ENCODE measurements at places on chromosomes 4 and X.

DNA sequence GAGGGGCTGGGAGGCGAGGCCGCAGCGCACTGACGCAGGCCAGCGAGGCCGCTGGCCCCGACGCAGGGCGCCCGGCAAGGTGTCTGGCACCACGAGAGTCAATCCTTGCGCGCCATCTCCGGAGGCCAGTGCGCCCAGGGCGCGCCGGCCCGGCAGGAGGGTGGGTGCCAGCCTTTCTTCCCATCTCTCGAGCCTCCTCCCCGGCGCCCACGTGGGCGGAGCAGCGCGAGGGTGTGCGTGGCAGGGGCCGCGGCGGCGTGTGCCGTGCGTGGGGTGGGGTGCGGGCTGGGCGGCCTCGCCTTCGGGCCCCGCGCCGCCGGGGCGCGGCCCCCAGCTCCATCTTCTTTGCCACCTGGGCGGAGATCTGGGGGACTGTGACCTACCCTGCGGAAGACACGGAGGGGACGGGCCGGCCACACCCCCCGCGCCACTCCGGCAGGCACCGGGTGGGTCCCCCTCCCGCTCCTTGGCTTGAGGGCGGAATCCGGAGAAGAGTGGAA is 877 bp downstream of the JAKMIP1 start:
- DNase-seq = no peak

GRCh38 chr4:174274436-174274835 is 9.0 kb downstream of the FBXO8 start:
- DNase-seq = no peak

DNA sequence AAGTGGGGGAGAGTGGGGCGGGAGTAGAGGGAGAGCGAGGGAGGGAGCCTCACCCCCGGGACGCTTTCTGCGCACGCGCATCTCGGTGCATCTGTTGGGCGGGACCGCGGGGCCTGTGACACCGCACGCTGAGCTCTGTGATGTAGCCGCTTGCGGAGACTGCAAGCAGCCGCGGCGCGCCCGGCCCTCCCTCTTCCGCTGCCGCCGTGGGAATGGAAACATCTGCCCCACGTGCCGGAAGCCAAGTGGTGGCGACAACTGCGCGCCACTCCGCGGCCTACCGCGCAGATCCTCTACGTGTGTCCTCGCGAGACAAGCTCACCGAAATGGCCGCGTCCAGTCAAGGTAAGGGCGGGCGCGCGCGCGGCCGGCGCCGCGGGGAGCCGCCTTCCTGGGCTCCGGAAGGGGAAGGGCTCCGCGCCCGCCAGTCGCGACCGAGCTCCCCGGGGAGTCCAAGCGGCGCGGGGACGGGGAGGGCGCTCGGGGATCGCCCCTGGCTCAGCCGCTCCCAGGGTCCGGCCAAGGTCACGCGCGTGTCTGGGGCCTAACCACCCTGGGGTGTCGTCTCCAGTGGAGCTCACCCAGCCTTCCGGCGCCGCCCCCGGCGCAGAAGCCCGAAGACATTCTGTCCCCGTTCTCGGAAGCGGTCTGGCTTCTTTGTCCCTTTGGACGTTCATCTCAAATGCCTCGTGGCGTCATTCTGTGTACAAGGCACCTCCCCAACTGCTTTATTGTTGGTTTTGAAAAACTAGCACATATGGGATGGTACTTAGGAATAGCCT is at the start of gene FUNDC2:
Gene FUNDC2 (plus strand): TSS at position 118 of the 782 bp plus-strand sequence. CDS start 95 bp downstream, at position 213.
- DNase-seq = peak; percentile 57

GRCh38 chr4:89301003-89301402 is 6.6 kb downstream of the GPRIN3 start:
- no peak for DNase-seq
